ENCODE measurements at places on chromosomes 11 and 22.

- no peak for DNase-seq
Measured at GRCh38 chr11:82871646-82872045, 28.6 kb downstream of the PRCP start.

GRCh38 chr11:3073029-3073435 is 15.8 kb upstream of the CARS1 start:
- DNase-seq: no peak

- DNase-seq: no peak
Measured at GRCh38 chr22:46887978-46888377, 125.5 kb downstream of the TBC1D22A start.

- DNase-seq: no peak
Measured at GRCh38 chr11:120135838-120136237, 2.1 kb downstream of the TRIM29 start.

DNA sequence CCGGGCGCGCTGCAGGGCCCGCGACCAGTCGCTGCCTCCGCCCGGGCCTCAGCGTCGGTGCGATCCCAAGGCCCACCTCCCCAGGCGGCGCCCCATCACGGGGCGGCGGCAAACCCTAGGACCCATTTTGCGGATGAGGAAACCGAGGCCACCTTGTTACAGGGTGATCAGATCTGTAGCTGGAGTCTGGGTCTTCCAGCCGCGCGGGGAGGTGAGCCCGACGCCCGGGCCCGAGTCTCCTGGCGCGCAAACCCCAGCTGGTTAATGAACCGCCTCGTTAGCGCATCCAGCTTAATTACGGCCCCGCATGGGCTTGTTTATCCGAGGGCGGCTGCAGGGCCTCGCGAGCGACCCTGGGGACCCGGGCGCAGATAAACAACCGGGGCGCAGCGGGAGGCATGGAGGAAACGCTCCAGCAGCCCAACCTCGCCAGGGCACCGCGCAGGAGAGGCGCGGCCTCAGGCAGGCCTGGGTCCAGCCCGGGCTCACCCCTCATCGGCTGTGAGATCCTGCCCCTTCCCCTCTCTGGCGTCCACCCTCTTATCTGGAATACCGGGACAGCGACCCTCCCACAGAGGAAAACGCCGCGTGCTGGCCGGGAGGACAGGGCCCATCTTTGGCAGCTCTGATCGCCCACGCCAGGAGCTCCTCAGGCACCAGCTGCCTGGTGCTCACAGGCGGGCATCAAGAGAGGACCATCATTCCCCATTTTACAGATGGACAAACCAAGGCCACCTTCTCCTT is 14.7 kb downstream of the OTUB1 start:
- DNase-seq: no peak

GRCh38 chr11:106152013-106152412 is 74.6 kb downstream of the AASDHPPT start:
- DNase-seq: no peak

DNA sequence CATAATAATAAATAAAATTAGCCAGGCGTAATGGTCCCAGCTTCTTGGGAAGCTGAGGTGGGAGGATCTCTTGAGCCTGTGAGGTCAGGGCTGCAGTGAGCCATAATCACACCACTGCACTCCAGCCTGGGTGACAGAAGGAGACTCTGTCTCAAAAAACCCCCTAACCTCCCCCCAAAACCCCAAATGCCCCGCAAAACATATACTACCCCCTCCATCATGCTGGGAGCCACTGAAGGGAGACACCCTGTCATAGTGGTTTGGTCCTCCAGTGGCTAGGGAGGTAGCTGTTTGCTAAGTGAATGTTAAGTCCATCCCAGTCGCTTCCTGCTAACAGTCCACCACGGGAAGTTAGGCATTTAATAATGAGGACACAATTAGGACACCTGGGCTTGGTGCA is 125.0 kb downstream of the ABTB2 start:
- no peak for DNase-seq

- no peak for DNase-seq
Measured at GRCh38 chr11:133530501-133530835, 1.8 kb downstream of the OPCML start.

DNA sequence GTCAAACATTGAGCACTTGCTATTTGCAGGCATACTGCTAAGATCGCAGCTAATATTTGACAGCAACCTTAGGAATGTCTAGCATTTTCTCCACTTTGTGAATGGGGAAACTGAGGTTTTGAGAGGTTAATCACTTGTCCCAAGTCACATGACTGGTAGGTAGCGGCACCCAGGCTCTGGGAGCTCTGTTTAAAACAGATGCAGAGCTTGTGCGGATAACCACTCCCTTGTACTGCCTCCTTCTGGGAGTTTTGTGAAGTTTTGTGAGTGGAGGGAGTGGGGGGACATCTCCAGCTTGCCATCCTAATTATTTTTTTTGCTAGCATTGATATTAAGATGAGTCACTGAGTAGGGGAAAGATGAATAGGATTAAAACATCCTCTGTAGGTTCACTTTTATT is 134.7 kb downstream of the GRIK4 start:
- DNase-seq: no peak

GRCh38 chr11:101030692-101031091 is 98.9 kb downstream of the PGR start:
- DNase-seq: no peak

- no peak for DNase-seq
Measured at GRCh38 chr11:78199653-78200015, 10.9 kb downstream of the USP35 start.

GRCh38 chr22:48239461-48240147 is 1477.2 kb downstream of the TBC1D22A start:
- DNase-seq: no peak

- DNase-seq: no peak
Measured at GRCh38 chr11:22416462-22416861, 78.3 kb downstream of the SLC17A6 start.

GRCh38 chr22:18994056-18994455 is 58.0 kb upstream of the PRODH start:
- no peak for DNase-seq

- no peak for DNase-seq
Measured at GRCh38 chr11:62726156-62726914, 922 bp downstream of the HNRNPUL2 start.

- no peak for DNase-seq
Measured at GRCh38 chr11:132042296-132042695, 671.9 kb downstream of the NTM start.

DNA sequence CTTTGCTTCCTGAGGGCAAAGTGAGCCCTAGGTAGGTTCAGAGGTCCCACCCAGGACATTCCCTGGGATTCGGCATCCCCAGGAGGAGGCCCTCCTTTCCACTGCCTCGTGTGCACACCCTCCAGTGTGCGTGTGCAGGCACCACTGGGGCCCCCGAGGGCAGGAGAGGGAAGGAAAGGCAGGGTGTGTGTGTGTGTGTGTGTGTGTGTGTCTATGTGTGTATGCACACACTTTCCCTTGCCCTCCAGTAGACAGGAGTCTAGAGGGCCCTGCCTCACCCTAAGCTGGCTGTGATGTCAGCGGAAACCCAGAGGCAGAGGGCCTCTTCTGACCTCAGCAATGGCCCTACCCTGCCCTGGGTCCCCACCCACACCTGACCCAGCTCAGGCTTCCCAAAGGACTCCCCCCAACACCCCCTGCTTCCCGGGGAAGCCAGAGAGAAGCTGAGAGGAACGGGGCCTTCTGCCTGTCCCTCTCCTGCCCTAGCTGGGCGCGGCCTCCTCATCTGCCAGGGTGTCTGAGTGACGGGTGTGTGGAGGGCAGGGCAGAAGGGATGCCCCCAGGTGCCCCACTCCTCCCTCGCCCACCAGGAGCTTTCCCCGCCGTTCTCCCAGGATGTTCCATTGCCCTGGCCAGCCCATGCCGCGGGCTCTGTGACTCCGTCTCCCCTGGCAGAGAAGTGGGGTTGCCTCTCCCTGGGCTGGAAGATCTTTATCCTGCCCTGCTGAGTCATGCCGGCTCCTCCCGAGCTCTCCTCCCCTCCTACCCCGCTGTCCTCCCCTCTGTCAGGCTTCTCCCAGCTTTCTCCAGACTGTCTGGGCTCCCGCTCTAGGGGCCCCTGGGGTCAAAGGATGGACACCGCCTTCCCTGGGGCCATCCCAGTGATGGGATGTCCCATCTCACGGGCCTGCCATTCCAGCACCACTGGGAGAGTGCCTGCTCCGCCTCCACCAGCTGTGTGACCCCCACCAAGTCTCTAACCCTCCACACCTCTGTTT is 6.0 kb upstream of the CLCF1 start:
- DNase-seq: no peak

GRCh38 chr11:61833926-61834277 is 5.8 kb downstream of the FADS2 start:
- no peak for DNase-seq

DNA sequence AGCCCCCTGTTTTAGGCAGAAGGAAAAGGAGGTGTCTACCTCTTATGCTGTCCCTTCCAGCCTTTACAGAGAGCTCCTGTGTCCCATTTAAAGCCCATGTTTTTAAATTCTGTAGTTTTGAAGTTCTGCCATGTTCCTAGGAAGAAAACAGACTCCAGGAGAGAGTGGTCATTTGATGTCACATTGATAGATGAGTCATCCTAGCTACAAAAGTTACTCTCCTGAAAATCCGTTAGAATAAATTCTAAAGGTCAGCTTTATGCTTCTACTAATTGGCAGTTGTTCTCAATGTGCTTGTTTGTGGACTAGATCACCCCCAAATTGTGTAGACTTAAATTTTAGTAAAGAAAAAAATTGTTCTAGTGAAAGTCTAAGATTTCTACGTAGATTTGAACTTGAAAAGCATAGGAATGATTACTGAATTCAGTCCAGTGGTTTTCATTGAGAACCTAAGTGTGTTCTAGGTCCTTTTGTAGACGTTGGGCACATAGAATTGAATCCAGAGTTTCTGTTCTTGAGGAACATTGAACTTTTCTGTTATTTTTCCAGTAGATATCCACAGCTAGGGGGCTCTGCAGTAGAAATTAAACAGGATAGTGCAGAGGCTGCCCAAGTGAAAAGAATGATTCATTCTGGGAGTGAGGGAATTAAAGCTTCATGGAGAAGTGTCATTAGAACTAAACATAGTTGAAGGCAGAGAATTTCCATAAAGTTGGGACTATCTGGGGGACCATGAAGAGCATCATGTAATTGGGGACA is 140.6 kb upstream of the RASSF10 start:
- DNase-seq: no peak
